NCI-H2029 treated with DMSO at 0.1 percent for 48 hours (cell line): ENCODE measurements at places on chromosomes 3 and 15.

DNA sequence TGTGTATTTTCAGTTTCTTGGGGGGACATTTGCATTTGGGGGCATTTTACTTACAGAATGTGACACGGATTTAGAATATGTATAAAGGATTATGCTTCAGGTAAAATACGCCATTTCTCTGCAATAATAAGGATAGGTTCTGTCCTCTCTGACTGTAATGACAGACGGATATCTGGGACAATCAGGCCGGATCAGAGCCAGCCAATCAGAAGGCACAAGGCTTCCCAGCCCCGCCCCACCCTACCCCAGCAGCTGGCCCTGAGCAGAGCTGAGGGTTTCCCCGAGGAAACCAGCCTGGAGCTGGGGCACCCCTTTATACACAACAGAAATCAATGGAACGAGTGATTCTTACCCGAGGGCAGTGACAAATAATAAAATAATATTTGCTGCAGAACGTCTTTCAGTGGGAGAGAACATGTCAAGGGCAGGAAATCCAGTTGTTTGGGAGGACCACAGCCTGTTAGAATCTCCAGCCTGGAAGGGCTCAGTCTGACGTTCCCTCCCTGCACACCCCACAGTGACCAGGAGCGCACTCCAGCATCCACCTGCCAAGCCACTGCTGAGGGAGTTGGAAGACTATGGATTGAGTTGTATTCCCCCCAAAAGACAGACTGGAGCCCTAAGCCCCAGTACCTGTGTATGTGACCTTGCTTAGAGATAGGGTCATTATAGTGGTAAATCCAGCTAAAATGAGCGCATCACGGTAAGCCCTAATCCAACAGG, 30.3 kb upstream of the SEC13 start:
- DNase-seq: no peak

- DNase-seq: no peak
These were observed 166.9 kb downstream of the IGF1R start for GRCh38 chr15:98815207-98815606.

DNA sequence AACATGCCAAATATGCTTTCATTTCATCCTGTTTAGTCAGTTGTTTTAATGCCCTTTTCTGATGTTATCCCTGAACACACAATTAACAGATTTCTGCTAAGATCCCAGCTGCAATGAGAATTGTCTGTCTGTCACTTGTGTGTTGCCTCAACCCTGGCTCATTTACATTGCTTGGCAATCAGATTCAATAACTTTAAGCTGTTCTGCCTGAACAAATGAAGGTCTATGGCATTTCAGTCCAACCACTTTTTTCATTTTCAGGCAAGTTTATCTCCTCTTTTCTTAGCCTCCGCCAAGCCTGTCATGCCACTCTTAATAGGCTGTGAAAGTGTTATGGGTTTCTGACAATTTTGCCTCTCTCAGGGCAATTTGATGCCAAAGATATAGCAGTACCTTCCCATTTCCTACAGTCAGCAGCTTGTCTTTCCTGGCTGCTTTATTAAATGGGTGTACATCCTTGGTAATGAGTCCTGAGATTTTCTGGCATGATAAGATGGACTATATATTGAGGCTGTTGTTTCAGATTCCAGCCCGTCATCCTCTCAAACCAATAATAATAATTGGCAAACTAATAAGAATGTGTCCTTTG, 68.7 kb upstream of the ADAMTS9 start:
- no peak for DNase-seq

- no peak for DNase-seq
These were observed 25.2 kb downstream of the ATP6V1A start for GRCh38 chr3:113771993-113772392.

GRCh38 chr3:71690341-71690841, 34.8 kb downstream of the EIF4E3 start:
- no peak for DNase-seq

DNA sequence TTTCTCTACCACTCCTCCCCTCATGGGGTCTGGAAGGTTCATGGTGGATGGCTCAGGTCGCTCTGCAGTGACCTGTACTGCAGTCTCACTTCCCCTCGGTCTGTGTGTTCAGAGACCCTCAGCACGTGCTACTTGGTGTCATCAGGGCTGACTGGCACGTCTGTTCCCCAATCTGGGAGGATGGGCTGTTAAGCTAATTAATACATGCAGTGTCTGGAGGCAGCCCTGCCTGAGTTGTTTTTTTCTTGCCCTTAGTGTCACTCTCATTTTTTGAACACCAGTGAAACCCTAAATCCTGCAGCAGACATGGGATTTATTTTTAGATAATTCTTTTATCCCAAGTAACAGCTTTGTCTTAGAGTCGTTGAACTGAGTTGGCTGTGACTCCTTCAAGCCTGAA, 64.6 kb downstream of the ARNT2 start:
- no peak for DNase-seq

DNA sequence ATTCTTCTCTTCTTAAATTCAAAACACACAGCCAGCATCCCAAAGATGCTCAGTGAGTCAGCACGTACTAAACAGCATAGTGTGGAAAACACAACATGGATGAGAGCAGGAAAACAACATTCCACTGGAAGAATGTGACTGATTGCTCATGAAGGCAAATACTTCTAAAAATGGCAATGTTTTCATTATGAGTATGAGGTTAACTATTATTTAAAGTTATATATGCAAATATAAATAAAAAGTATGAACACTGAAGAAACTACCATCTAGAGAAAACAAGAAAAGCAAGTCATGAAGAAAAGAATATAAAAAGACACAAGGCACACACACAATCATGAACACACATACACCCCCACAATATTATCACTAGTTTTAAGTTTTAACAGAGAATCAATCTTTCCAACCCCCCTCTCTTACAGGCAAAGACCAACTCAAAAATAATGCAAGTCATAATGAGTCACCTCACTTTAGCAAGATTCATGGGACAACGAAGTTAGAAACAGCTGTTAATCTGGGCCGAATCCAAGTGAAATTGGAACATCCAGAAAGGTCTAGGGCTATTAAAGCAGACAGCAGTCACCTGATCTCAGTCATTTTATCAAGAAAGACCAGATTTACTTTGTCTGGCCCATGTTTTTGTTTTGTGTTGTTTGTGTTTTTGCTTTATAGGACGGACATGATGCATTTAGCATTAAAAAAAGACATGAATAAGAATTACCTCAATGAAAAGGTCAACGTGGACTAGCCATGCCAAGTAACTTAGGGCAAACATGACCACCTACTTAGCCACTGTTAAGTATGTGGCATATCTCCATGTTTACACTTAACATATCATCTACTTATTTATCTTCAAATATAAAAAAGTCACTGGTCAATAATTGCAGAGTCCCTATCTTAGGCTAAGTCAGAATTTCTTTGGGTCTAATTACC, 18.1 kb downstream of the GBE1 start:
- DNase-seq: no peak

DNA sequence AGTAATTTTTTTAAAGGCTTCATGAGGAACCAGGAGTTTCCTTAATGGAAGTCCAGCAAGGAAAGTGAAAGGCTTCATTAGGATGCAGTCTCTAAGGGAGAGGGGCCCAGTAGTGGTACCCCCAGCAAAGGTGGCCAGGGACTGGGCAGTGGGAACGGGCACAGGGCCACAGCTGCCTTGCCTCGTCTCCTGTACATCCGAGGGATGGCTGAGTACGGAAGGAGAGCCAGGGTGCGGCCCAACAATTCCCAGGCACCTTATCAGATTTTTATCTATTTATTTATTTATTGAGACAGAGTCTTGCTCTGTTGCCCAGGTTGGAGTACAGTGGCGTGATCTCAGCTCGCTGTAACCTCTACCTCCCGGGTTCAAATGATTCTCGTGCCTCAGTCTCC, 14.5 kb downstream of the SEMA3G start:
- no peak for DNase-seq

- no peak for DNase-seq
These were observed 5.0 kb upstream of the UBE2E1 start for GRCh38 chr3:23800731-23801130.

GRCh38 chr3:4474683-4475490, 7.8 kb upstream of the SUMF1 start:
- no peak for DNase-seq

DNA sequence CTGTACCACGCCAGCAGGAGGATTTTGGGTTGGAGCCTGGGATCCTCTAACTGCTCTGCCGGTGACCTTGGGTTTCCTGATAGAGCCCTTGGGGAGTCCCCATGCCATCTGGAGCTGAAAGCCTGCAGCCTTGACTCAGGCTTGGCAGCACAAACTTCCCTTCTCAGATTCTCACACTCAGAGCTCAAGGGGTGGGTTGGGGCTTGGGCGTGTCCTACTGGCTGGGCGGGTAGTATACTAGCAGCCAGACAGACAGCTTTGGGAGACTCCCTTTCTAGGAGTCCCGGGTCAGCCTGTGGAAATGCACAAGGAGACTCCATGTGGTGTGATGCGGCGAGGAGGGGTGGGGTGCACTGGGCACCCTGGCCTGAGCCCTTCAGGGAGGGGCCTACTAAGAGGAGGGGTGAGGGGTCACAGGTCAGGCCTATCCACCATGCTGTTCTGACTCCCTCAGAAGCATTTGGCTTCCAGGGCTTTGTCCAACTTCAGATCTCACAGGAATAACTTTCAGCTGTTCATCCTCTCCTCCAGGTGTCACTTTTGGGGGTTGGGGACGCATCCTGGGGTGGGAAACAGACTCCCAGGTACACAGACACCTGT, 21.6 kb upstream of the PLXNA1 start:
- no peak for DNase-seq

GRCh38 chr3:192281207-192281880, 446.0 kb downstream of the FGF12 start:
- no peak for DNase-seq

- DNase-seq: no peak
These were observed 26.2 kb downstream of the LARP6 start for GRCh38 chr15:70827721-70828120.

GRCh38 chr15:37037850-37038715, 62.3 kb downstream of the MEIS2 start:
- DNase-seq: no peak
